ENCODE measurements at places on chromosomes 2 and 18. TPM values are rescaled to one million over a fixed set of nuclear protein-coding genes. Genes with fewer than 3 reads are reported as not detected.

DNA sequence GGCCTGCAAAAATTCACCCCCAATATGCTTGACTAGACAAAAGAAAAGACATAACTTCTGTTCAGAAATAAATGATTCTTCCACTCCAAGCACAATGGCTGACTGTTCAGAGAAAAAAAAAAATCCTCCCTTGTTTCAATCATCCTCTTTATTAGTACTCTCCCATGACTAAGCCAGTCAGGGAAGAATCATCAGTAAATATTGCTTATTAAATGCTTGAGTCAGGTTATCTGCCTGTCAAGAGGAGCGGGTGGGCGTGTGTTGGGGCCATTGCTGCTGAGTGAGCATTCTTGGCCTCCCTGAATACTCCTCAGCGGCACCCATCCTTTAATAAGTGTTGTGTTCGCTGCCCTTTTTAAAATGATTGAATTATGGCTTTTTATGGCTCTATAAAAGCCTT lies 1334.8 kb upstream of the CELF4 start:
- no peak overlapping the region for H3K27ac ChIP-seq
- no peak for DNase-seq
- no peaks in the 10 kb centered on the region for H3K36me3 ChIP-seq
- H3K4me1 ChIP-seq: no peaks in the 10 kb centered on the region
- H3K4me3 ChIP-seq: no peak overlapping the region
- no peaks in the 10 kb centered on the region for H3K27me3 ChIP-seq

GRCh38 chr2:68837164-68837860 lies 33.9 kb downstream of the BMP10 start:
- H3K4me1 ChIP-seq: peaks cover 9% of the 10 kb centered on the region
- no peak for DNase-seq
- H3K27me3 ChIP-seq: no peaks in the 10 kb centered on the region
- H3K36me3 ChIP-seq: no peaks in the 10 kb centered on the region

DNA sequence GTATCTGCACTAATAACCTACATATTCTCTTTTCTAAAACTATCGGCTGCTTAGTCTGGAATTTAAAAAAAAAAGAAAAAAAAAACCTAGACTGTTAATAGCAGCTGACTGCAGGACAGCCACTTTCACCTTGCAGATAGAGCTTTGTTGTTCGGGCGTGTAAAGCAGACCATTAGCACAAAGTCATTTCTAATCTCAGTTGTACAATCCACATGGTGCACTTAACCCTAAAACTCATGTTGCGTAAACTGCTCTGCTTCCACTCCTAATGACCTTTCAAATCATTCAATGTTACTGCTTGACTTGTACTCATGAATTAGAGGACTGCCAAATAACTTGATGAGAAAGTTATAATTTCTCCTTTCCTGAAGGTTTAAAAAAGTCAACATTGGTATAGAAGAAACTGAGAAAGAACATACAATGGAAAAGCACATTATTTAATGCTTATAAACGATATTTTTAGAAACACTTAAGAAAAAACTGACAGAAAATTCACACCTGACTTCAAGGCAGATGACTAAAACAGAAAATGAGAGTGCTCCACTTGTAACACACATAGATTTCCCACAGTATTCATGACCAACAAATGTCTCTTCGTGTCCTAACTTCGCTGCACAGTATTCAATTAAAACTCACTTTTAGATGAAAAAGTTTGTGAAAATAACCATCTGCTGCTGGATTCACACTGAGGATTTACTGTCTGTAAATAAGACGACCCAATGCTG lies 2.6 kb downstream of the CDH2 start:
- H3K27ac ChIP-seq: no peak overlapping the region
- DNase-seq: no peak
- no peaks in the 10 kb centered on the region for H3K4me1 ChIP-seq

GRCh38 chr2:100286318-100286717 lies 36.0 kb downstream of the LONRF2 start:
- H3K36me3 ChIP-seq: peaks cover 13% of the 10 kb centered on the region
- H3K4me1 ChIP-seq: no peaks in the 10 kb centered on the region
- no peak overlapping the region for H3K4me3 ChIP-seq
- no peak for DNase-seq

GRCh38 chr18:62957885-62958472 lies 242.6 kb downstream of the PHLPP1 start:
- DNase-seq: no peak
- H3K36me3 ChIP-seq: no peaks in the 10 kb centered on the region
- H3K4me3 ChIP-seq: no peak overlapping the region
- H3K27me3 ChIP-seq: no peaks in the 10 kb centered on the region
- no peaks in the 10 kb centered on the region for H3K4me1 ChIP-seq
- H3K27ac ChIP-seq: no peak overlapping the region

- no peaks in the 10 kb centered on the region for H3K36me3 ChIP-seq
- H3K27ac ChIP-seq: no peak overlapping the region
- no peak overlapping the region for H3K4me3 ChIP-seq
Measured at GRCh38 chr2:121944072-121944831, 188.8 kb downstream of the TSN start.

GRCh38 chr2:127219171-127220070 lies 678 bp downstream of the CYP27C1 start:
- peak overlapping the region; percentile 69 for H3K4me3 ChIP-seq
- no peak for DNase-seq
- H3K27ac ChIP-seq: no peak overlapping the region
- no peaks in the 10 kb centered on the region for H3K36me3 ChIP-seq

DNA sequence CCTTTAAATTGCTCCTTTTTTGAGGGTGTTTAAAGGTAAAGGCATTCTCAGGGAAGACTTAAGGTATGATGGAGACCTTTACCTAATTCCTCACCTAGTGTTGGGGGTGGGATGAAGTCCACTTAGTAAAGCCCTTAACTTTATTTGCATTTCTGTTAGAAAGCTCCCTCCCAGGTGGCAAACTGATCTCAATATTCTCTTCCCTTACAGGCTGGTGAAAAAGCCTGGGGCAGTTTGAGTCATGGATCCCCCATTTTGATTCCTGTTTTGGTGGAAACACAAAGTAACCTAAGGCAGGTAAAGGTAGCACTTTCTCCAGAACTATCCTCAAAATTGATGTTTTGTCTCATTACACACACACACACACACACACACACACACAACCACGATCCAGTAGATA lies 33.8 kb upstream of the HNRNPA3 start:
- H3K27ac ChIP-seq: no peak overlapping the region
- H3K4me3 ChIP-seq: no peak overlapping the region
- DNase-seq: no peak
- H3K36me3 ChIP-seq: no peaks in the 10 kb centered on the region
- no peaks in the 10 kb centered on the region for H3K4me1 ChIP-seq
- H3K27me3 ChIP-seq: no peaks in the 10 kb centered on the region

DNA sequence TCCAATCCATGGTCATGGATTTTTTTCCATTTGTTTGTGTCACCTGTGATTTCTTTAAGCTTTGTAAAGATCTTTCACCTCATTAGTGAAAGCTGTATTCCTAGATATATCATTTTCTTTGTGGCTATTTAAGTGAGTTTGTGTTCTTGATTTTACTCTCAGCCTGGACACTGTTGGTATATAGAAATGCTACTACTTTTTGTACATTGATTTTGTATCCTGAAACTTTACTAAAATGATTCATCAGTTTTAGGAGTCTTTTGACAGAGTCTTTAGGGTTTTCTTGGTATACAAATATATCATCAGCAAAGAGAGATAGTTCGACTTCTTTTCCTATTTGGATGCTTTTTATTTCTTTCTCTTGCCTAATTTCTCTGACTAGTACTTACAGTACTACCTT lies 12.3 kb downstream of the GKN2 start:
- no peaks in the 10 kb centered on the region for H3K27me3 ChIP-seq
- DNase-seq: no peak
- no peak overlapping the region for H3K27ac ChIP-seq

GRCh38 chr2:160747501-160748170 lies 254.0 kb upstream of the RBMS1 start:
- no peak overlapping the region for H3K27ac ChIP-seq
- H3K27me3 ChIP-seq: no peaks in the 10 kb centered on the region
- H3K4me3 ChIP-seq: no peak overlapping the region
- H3K36me3 ChIP-seq: no peaks in the 10 kb centered on the region

DNA sequence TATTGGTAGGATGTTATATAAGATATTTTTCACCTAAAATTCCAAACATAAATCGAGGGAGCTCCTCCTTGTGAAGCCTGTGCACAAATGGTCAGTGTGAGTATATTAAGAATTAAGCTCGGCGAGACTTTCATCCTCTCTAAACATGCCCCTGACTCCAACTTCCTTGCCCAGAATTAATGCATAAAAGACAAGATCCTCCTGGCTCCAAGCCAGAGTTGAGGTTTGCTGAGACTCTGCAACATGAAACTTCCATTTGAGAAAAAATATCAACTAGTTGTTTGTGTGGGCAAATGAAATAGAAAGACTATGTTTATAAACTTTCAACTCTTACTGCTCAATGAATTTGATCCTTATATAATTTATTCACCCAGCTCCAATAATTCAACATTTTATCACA lies 68.1 kb downstream of the CCDC178 start:
- no peak overlapping the region for H3K4me3 ChIP-seq
- H3K27ac ChIP-seq: no peak overlapping the region
- no peaks in the 10 kb centered on the region for H3K36me3 ChIP-seq
- H3K4me1 ChIP-seq: no peaks in the 10 kb centered on the region
- no peaks in the 10 kb centered on the region for H3K27me3 ChIP-seq

DNA sequence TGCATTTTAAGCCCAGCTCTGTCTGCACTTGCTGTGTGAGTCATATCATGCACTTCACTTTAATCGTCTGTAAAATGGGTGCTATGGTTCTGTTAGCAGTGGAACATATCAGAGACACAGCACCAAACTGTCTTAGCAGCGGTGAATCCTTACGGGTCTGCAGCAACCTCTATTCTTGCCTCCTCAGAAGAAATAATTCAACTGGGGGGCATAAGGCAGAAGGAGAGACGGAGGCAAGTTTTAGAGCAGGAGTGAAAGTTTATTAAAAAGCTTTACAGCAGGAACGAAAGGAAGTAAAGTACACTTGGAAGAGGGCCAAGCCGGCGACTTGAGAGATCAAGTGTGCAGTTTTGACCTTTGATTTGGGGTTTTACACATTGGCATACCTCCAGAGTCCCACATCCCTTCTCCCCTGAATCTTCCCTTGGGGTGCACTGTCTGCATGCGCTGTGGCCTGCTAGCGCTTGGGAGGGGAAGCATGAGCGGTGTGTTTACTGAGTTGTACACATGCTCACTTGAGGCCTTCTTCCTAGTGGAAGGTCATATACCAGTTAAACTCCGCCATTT lies 109.8 kb downstream of the DDX1 start:
- no peak overlapping the region for H3K27ac ChIP-seq
- DNase-seq: no peak
- H3K4me3 ChIP-seq: no peak overlapping the region
- no peaks in the 10 kb centered on the region for H3K36me3 ChIP-seq
- H3K4me1 ChIP-seq: no peaks in the 10 kb centered on the region

- no peak overlapping the region for H3K27ac ChIP-seq
- H3K4me3 ChIP-seq: no peak overlapping the region
- H3K36me3 ChIP-seq: no peaks in the 10 kb centered on the region
- no peaks in the 10 kb centered on the region for H3K27me3 ChIP-seq
- H3K4me1 ChIP-seq: no peaks in the 10 kb centered on the region
Measured at GRCh38 chr18:3330622-3331021, 68.7 kb downstream of the MYL12B start.

GRCh38 chr2:128399690-128400291 lies 81.1 kb upstream of the HS6ST1 start:
- H3K4me1 ChIP-seq: no peaks in the 10 kb centered on the region
- no peaks in the 10 kb centered on the region for H3K27me3 ChIP-seq
- H3K27ac ChIP-seq: no peak overlapping the region

DNA sequence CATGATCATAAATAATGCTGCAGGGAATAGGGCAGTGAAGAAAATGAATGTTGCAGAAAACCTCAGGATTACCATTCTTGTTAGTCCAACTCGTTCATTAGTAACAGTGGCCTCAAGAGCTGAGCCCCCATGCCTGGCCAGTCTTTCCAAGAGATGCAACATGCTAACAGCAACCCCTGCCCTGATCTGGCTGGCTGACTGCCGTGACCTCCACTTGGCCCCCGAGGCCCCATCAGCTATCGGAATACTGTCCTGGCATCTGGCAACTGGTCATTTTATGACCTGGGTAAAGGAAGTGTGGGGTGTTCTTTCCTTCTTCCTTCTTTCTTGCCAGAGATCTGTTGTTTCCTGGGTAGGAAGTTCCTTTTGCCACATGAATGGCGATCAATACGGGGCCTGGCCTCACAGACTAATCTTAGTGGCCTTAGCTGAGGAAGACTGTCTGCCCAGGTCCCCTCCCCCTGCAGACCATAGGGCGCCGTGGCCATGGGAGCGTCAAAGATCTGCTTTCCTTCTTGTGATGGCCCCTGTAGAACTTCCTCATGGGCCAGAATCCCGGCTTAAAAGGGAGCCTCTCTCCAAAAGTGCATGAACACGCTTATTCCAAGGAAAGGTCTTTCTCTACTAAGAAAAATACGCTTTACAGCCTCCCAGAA lies 10.6 kb upstream of the TRABD2A start:
- H3K4me1 ChIP-seq: no peaks in the 10 kb centered on the region
- H3K27ac ChIP-seq: no peak overlapping the region
- no peak for DNase-seq
- no peaks in the 10 kb centered on the region for H3K27me3 ChIP-seq
- no peak overlapping the region for H3K4me3 ChIP-seq

- peak overlapping the region; percentile 97 for H3K27ac ChIP-seq
- H3K27me3 ChIP-seq: no peaks in the 10 kb centered on the region
- no peaks in the 10 kb centered on the region for H3K36me3 ChIP-seq
Measured at GRCh38 chr2:171521361-171522051, 768 bp upstream of the CYBRD1 start.

DNA sequence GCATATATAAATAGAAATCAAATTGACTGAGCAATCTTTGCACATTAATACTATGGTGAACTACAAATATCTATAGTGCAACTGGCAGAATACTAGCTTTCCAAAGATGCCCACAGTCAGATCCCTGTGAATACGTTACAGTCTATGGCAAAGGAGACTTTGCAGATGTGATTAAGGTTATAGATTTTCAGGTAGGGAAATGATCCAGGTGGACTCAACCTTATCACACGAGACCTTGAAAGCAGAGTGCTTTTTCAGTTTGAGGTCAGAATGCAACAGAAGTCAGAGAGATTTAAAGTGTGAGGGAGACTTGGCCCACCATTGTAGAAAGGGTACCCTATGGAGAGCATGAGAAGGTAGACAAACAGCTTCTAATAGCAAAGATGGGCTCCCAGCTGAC lies 122.6 kb downstream of the TRIB2 start:
- H3K27ac ChIP-seq: no peak overlapping the region
- H3K27me3 ChIP-seq: no peaks in the 10 kb centered on the region
- no peak for DNase-seq

GRCh38 chr2:188765522-188766470 lies 208.4 kb upstream of the COL3A1 start:
- peaks cover 2% of the 10 kb centered on the region for H3K4me1 ChIP-seq
- H3K4me3 ChIP-seq: no peak overlapping the region
- no peak for DNase-seq
- no peaks in the 10 kb centered on the region for H3K27me3 ChIP-seq
- H3K36me3 ChIP-seq: no peaks in the 10 kb centered on the region
- no peak overlapping the region for H3K27ac ChIP-seq

The IL36G gene
- not detected for total RNA-seq

The FBXO41 gene
- total RNA-seq: 5.2 TPM

The ANKRD53 gene
- total RNA-seq: 1.4 TPM

The NMUR1 gene
- 1.8 TPM for total RNA-seq

The FBLN7 gene
- total RNA-seq: 0.43 TPM

The SLC16A14 gene
- total RNA-seq: 15.8 TPM

The FAM117B gene
- 30.1 TPM for total RNA-seq

The UGT1A3 gene
- total RNA-seq: not detected

The LDLRAD4 gene
- 21.0 TPM for total RNA-seq

All from ascending aorta (tissue), 2 donors.